Suprapubic skin (tissue), 4 donors: ENCODE measurements at places on chromosomes 6 and 20.

- DNase-seq: no peak
Measured at GRCh38 chr6:134734312-134734869, 215.5 kb downstream of the ALDH8A1 start.

DNA sequence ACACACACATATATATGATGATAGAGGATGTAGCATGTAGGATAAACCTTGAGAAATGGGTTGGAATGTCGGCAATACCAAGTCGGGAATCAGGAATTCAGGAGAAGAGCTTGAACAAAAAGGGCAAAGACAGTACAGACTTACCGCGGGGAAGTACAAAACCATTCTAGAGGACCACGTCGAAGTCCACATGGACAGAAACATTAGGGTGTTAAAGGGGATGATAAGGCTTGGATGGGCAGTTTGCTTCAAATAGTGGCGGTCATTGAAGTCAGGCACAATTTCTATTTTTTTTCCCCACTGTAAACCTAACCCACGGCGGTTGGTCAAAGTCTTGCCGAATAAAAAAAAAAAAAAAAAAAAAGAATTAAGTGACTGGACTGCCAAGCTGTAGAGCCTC is 766 bp upstream of the NUS1 start:
- DNase-seq: no peak

- DNase-seq: no peak
Measured at GRCh38 chr6:32168807-32169591, 4.6 kb downstream of the EGFL8 start.

DNA sequence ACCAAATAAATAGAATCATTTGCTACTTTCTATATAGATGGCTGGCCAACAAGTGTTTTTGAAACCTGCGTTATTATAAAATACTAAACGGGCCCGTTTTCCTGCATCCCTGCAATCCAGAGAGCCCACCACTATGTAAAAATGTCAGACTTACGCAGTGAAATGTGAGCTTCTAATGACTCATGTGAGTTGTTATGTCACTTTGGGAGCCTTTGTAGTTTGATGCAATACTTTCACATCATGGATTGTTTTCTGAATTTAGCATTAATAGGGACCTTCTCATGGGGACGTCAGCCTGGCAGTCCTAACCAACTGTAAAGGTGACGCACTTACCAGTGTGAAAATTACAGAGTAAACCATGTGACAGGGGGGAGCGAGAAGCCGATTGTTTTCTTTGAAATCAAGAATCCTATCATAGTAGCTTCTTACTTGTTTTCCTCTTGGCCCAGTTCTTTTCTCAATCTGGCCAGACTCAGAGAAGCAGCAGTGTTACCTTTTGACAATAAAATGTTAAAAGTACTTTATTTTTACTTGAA is 75.3 kb downstream of the SSR1 start:
- peak; percentile 11 for DNase-seq

- DNase-seq: no peak
Measured at GRCh38 chr20:33399924-33400323, 1.4 kb downstream of the CDK5RAP1 start.

DNA sequence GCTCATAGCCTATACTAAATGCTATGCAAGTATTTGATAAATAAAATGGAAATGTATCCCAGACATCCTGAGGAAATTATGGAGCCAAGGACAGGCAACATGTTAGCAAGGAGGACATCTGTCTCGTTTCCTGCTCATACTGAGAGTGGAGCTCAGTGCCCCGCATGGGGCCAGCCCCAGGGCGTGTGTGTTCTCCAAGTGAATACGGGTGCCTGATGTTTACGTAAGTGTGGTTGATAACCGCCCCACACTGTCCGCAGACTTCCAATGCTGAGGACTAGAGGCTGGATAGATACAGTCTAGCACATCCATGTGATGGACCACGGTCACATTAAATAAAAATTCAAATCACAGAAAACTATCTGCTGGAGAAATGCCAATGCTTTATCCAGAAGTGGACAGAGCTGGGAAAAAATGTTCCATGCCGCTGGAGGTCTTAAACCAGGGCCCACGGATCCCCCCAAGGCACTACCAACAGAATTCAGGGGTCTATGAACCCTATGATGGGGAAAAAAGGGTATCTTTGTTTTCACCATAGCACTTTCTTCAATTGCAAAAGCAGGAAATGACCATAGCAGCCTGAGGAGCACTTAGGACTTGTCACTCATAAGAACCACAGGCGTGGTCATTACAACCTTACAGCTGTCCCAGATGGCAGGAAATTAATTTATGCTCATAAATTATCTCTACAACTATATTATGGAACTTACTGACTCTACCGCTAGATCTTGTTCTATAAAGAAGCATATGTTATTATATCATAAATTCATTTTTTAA is 24.9 kb downstream of the TGM2 start:
- DNase-seq: no peak

GRCh38 chr20:7516621-7517111 is 423.6 kb downstream of the HAO1 start:
- DNase-seq: no peak

DNA sequence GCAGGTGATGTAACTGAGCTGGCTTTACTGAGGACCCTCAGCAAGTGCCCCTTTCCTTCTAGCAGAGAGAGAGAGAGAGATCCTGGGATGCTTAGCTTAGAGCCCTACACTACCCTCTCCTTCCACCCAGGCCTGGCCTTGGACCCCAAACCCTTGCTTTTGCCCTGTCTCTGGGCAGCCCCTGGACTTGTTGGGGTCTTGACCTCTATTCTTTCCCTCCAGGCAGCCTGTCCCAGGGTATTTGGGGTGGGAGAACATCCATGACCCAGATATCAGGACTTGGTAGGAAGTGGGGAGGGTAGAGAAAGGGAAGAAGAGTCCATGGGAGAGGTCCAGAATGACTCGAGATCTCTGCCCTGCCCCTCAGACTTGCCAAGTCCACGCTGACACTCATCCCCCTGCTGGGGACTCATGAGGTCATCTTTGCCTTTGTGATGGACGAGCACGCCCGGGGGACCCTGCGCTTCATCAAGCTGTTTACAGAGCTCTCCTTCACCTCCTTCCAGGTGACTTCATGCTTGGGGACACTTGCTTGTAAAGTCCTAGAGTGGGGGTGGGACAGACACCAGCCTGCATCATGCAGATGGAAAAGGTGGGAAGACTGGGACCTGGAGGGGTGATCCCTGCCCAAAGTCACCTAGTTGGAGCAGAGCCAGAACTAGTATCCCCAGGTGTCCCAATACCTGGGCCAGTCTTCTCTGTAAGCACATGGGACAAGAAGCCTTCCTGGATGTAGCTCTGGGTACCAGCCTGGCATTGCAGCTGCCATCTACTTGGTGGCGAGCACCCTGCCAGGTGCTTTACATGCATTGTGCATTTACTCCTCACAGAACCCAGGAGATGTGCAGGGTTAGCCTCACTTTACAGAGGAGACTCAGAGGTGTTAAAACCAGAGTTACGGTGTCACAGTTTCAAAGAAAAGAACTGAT is 30.9 kb downstream of the GLP1R start:
- no peak for DNase-seq

GRCh38 chr6:142946924-142947713 is 2.1 kb upstream of the HIVEP2 start:
- DNase-seq: peak; percentile 89

GRCh38 chr6:74939721-74940620 is 265.9 kb downstream of the COL12A1 start:
- DNase-seq: no peak
